SHP77 (cell line): ENCODE measurements at places on chromosomes 12 and 14.

- no peak for DNase-seq
These were observed 10.4 kb upstream of the CKAP4 start for GRCh38 chr12:106258226-106258625.

GRCh38 chr12:15289192-15289591 is 33.1 kb upstream of the PTPRO start:
- no peak for DNase-seq

GRCh38 chr12:89748791-89749190 is 40.2 kb upstream of the ATP2B1 start:
- DNase-seq: no peak

GRCh38 chr12:115002434-115002833 is 318.5 kb upstream of the TBX3 start:
- no peak for DNase-seq

DNA sequence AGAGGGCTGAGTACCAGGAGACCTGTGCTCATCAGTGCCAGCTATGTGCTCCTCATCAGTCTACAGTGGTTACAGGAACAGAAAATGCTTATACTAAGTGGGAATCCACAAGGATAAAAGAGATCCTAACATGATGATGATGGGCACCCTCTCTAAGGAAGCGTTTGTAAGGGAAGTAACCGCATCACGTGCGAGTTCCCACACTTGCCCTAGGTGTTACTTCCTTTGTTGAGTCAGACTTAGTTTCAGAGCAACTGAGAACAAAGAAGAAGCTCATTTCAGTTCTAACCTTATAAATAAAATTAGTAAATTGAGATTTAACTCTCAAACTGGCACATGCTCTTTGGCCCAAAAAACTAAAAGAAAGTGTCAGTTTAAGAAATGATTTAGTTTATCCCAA is 956.4 kb upstream of the TMEM132C start:
- no peak for DNase-seq

GRCh38 chr12:92561543-92561899 is 141.3 kb upstream of the PLEKHG7 start:
- no peak for DNase-seq

- no peak for DNase-seq
These were observed 604 bp downstream of the ZNF384 start for GRCh38 chr12:6688543-6688998.
